ENCODE measurements at places on chromosomes 4 and X. TPM values are rescaled to one million over a fixed set of nuclear protein-coding genes. Genes with fewer than 3 reads are reported as not detected.

HSFX3 gene
- total RNA-seq, result not detected

SPIN2A gene
- total RNA-seq, result 0.44 TPM

MAGEC3 gene
- not detected for total RNA-seq

DNA sequence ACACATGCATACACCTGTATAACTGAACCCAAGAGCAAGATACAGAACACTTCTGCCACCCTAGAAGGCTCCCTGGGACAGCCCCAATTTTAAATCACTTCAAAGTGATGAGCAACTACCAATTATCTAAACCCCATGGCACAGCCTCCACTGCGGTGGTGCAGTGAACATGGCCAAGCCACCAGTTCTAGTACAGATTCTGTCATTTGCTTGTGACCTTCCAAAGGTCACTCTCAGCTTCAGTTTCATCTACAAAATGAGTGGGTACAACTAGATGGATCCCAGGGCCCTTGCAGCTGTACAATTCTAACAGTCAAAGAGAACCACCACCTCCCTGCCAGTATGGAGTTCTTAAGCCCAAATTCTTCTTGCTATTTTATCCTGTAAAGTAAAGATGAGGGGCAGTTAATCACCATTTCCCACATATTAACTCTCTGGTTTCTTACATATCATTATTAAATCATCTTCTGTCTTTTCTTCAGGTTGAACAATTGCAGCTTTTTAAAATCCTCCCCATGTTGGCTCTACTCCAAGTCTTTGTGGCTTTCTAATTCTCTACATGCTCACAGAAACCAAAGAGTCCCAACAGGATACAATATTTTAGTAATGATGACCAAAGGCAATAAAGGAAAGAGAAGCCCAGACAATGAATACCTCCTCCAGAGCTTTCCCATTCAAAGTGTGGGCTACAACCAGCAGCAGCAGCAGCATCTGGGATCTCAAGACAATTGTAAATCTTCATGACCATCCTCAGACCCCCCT is 39.0 kb upstream of the GPM6B start:
- no peak for DNase-seq

DNA sequence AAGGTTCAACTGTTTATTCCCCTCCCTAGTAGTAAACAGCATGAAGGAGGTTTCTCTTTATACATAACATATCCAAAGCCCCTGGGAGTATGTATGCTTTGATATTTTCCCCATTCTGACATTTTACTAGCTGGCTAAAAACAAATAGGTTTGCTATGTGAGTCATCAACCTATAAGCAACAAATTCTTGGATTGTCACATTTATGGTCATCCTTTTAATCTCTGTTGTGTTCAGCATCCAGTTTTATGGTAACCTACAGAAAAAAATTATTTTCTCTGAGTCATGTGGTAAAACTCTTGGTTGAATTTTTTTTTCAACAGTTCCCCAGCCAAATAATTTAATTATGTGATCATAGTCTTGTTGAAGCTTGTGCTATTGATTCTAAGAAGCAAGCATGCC is 734.1 kb downstream of the ADGRL3 start:
- no peak for DNase-seq

DNA sequence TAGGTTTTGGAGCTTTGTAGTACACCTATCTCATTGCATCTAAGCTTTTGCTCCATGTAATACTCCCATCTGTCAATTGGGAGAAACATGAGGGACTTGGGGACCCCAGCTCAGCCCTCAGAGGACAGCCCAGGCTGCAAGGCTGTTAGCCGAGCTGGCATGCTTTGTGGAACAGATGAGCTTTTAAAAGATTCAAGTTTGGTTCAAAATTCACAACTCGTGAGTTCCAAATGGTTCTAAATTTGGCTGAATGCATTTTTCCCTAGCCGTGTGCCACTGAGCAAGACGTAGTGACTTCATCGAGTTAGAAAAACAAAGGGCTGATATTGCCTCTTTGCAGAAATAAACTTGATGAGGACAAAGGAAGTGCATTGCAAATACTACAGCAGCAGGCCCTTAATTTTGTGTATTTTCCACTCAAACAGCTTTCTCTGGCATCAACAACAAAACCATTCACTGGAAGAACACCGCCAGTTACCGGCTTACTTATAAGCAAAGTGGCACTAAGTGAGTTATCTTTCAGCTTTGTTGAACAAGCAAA is 165.0 kb upstream of the HS3ST1 start:
- no peak for DNase-seq

DNA sequence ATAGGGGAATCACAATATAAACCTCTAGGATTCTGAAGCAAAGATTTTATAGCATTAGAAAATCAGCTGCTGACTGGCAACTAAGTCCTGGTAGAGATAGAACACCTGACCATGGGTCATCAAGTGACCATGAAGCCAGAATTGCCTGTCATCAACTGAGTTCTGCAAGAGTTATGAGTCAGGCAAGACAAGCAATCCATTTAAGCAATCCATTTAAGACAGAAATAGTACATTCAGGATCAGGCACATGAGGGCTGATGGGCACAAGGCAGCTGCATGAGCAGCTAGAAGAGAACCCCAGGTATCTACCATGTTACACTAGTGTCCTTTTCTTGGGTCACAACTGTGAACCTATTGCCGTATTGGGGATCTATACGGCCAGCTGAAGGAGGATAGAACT is 98.9 kb downstream of the SPRY1 start:
- DNase-seq, result no peak

Data from left cardiac atrium (tissue), 4 donors.